ENCODE measurements at places on chromosomes 7 and 10.

- no peak for DNase-seq
Measured at GRCh38 chr7:42452356-42452755, 215.3 kb upstream of the GLI3 start.

GRCh38 chr10:59027975-59028655 is 148.3 kb upstream of the PHYHIPL start:
- no peak for DNase-seq

GRCh38 chr7:64733550-64734240 is 60.5 kb upstream of the ZNF138 start:
- DNase-seq = no peak

- no peak for DNase-seq
Measured at GRCh38 chr7:159211540-159212182, 67.0 kb upstream of the VIPR2 start.

GRCh38 chr7:25536851-25537250 is 308.6 kb upstream of the NPVF start:
- no peak for DNase-seq

DNA sequence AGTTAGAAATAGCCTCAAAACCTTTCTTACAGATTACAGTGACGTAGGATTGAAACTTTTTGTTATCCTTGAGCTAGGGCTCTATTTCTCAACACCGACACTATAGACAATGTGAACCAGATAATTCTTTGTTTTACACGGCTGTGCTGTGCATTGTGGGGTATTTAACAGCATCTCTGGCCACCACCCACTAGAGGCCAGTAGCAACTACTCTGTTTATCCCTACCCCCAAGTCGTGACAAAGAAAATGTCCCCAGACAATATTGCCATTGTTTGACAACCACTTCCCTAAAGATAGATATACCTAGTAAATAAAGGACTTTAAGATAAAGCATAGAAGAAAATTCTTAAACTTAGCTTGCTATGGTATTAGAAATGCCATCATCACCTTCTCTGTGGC is 359.6 kb downstream of the ARL4A start:
- DNase-seq = no peak

DNA sequence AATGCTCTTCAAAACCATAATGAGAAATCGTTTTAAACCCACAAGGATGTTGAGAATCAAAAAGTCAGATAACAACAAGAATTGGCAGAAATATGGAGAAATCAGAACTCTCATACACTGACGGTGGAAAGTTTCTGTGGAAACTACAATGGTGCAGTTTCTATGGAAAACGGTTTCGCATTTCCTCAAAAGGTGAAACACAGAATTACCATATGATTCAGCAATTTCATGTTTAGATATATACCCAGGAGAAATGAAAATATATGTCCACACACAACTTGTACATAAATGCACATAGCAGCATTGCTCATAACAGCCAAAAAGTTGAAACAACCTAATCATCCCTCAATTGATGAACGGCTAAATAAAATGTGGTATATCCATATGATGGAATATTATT is 218.2 kb downstream of the ARL4A start:
- no peak for DNase-seq

DNA sequence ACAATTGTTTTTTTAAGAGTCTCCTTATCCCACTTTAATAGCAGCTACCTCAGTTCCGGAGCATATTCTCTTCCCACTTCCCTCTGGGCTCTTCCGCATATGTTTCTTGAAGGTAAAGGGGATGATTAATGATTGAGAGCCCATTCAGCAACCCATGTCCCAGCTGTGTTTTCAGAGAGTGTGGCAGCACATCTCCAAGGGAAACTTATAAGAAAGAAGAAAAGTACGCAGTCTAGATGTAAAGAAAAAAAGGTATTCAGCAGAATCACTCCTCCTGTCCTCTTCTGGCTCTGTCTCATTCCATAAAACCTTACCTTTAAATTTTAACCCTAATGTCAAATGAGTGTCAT is 9.7 kb upstream of the ANKRD7 start:
- no peak for DNase-seq

- peak; percentile 53 for DNase-seq
Measured at GRCh38 chr10:125120053-125120710, 40.2 kb downstream of the CTBP2 start.
